IMR-90 (cell line): ENCODE measurements at places on chromosomes 5 and 9.

DNA sequence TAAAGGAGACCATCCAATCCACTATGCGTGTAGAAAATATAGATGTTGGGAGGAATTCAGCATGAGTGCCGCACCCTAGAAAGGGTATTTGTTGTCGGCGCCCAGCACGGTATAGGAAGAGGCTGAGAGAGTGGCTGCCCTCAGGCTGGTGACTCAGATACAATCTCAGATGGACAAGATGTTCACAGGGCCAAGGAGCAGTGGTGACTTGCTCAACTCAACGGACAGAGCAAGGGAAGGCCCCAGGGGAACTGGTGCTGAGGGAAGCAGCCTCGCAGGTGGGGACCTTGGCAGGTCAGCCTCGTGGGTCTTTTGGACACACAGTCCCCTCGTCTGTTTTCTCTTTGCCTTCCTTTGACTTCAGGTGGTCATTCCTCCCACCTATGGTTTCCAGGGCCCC is 28.0 kb upstream of the IRX2 start:
- H3K4me3 ChIP-seq = no peak overlapping the region
- no peaks in the 10 kb centered on the region for H3K4me1 ChIP-seq
- no peaks in the 10 kb centered on the region for H3K27me3 ChIP-seq
- no peak for DNase-seq
- H3K27ac ChIP-seq = no peak overlapping the region

DNA sequence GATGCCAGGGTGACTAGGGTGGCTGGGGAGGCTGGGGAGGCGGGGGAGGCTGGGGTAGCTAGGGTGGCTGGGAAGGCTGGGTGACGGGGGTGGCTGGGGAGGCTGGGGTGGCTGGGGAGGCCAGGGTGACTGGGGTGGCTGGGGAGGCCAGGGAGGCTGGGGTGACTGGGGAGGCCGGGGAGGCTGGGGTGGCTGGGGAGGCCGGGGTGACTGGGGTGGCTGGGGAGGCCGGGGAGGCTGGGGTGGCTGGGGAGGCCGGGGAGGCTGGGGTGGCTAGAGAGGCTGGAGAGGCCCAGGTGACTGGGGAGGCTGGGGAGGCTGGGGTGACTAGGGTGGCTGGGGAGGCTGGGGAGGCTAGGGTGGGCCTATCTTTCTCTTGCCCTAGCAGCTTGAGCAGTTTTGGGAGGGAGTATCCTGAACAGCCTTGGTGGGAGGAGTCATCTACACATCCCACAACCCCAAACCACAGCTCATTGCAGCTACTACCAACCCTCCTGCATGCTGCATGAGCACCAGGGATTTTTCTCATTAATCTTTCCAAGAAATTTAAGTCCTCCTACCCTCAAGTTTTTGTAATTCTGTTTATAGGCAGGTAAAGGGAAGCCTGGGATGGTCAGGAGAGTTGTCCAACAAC is 203.2 kb upstream of the IRX1 start:
- H3K4me1 ChIP-seq = no peaks in the 10 kb centered on the region
- H3K27me3 ChIP-seq = no peaks in the 10 kb centered on the region
- H3K4me3 ChIP-seq = no peak overlapping the region
- no peak for DNase-seq

DNA sequence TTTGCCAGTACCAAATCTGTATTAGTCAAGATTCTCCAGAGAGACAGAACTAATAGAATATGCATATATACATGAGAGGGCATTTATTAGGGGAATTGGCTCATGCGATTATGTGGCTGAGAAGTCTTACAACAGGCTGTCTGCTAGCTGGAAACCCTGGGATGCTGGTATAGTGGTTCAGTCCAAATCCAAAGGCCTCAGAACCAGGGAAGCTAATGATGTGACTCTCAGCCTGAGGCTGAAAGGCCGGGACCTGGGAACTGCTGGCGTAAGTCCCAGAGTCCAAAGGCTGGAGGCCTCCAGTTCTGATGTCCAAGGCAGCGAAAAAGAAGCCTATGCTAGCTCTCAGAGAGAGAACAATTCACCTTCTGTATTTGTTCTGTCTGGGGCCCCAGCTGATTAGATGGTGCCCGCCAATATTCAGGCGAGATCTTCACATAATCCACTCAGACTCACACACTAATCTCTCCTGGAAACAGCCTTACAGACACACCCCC is 84.1 kb downstream of the KIAA1958 start:
- peaks cover 2% of the 10 kb centered on the region; the same call in 1 of the 2 replicates for H3K4me1 ChIP-seq
- H3K27me3 ChIP-seq = no peaks in the 10 kb centered on the region
- H3K27ac ChIP-seq = no peak overlapping the region
- no peaks in the 10 kb centered on the region for H3K36me3 ChIP-seq
- no peak overlapping the region for H3K4me3 ChIP-seq

- 0 out of 2 replicates have a peak, but pooled peaks cover 3% of the 10 kb centered on the region for H3K4me1 ChIP-seq
- H3K27ac ChIP-seq = no peak overlapping the region
- no peak for DNase-seq
Measured at GRCh38 chr9:95351051-95351450, 33.5 kb upstream of the FANCC start.

DNA sequence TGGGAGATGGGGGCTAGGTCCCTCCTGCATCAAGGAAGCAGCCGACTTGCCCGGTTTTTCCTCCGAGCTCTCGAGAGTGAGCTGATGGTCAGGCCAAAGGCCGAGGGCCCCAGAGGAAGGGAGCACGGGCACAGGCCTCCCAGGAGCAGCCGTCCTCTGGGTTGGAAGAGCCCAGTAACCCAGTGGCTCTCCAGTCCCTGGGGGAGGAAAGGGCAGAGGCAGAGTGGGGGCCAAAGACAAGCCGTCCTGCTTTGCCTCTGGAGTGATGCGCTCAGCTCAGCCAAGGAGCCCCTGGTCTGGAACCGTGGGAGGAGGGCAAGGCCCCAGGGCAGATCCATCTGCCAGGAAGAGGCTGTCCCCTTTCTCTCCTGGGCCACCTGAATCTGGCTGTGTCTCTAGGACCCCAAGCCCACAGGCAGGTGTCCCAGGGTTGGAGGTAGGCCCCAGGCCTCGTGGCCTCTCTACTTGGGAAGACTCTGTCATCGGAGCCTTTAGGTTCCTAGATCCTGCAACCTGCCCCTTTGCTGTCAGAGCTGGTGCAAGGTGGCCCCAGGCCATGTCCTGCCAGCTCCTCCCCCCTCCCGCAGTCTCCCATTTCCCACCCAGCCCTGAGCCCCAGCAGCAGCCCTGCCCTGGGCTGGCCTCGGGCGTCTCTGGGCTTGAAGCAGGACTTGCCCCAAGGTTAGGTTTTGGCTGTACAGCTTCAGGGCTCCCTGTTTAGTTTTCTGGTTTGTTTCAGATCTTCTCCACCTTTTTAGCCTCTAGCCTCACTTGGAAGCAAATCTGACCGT is 224.1 kb downstream of the CACNA1B start:
- H3K4me3 ChIP-seq = no peak overlapping the region
- H3K4me1 ChIP-seq = no peaks in the 10 kb centered on the region
- DNase-seq = no peak
- H3K27me3 ChIP-seq = no peaks in the 10 kb centered on the region
- H3K27ac ChIP-seq = no peak overlapping the region
- H3K36me3 ChIP-seq = no peaks in the 10 kb centered on the region

DNA sequence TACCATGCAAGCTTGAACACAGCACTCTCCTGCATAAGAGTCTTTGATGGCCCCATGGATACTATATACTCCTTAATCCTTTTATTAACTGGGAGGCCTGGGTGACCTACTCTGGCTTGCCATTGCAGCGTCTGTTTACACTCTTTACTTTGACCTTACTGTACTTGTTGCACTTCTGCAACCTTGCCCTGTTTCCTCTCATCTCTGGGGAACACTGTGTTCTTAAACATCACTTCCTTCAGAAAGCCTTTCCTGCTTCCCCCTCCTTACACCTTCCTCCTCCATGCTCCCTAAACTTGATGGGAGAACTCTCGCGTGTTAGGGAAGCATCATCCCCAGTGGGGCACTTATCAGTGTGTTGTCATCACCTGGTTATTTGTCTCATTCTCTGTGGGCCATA is 222.3 kb downstream of the NR3C1 start:
- H3K4me1 ChIP-seq = peaks cover 4% of the 10 kb centered on the region; the same call in 1 of the 2 replicates
- no peaks in the 10 kb centered on the region for H3K36me3 ChIP-seq
- H3K27me3 ChIP-seq = no peaks in the 10 kb centered on the region

GRCh38 chr9:37327553-37327952 is 94.9 kb upstream of the GRHPR start:
- H3K4me1 ChIP-seq = no peaks in the 10 kb centered on the region
- no peak overlapping the region for H3K4me3 ChIP-seq
- H3K36me3 ChIP-seq = no peaks in the 10 kb centered on the region
- no peaks in the 10 kb centered on the region for H3K27me3 ChIP-seq

DNA sequence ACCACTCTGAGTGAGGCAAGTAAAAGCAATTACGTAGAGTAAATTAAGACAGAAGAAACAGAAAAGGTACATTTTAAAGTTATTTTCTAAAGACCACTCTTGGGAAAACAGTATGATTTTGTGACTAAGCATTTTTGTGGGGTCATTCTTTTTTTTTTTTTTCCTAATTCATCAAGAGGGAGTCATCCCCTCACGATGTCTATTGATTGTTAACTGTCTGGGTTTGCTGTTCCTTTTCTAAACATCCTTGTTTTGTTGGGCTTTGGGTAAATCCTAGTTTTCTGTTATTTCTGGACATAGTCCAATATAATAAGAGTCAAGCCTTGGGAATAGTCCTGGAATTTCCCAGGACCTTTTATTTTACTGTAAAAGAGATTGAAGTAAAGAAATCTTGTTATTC is 63.8 kb downstream of the ANKRD55 start:
- DNase-seq = peak; percentile 74
- peaks cover 27% of the 10 kb centered on the region for H3K4me1 ChIP-seq
- no peaks in the 10 kb centered on the region for H3K36me3 ChIP-seq
- H3K27ac ChIP-seq = peak overlapping the region; percentile 52; the same call in 1 of the 2 replicates
- no peak overlapping the region for H3K4me3 ChIP-seq

GRCh38 chr5:135444881-135445280 is 2.3 kb downstream of the DCANP1 start:
- H3K4me3 ChIP-seq = no peak overlapping the region
- DNase-seq = no peak
- peaks cover 25% of the 10 kb centered on the region for H3K27me3 ChIP-seq

- no peak overlapping the region for H3K27ac ChIP-seq
- H3K27me3 ChIP-seq = no peaks in the 10 kb centered on the region; the same call in 1 of the 2 replicates
- DNase-seq = no peak
- H3K36me3 ChIP-seq = no peaks in the 10 kb centered on the region
Measured at GRCh38 chr5:58786035-58786434, 203.2 kb downstream of the RAB3C start.

- no peak for DNase-seq
- no peaks in the 10 kb centered on the region for H3K36me3 ChIP-seq
- H3K4me3 ChIP-seq = no peak overlapping the region
- H3K27ac ChIP-seq = no peak overlapping the region
- peaks cover 22% of the 10 kb centered on the region; the same call in 1 of the 2 replicates for H3K27me3 ChIP-seq
Measured at GRCh38 chr9:133488686-133489252, 9.9 kb upstream of the SLC2A6 start.

DNA sequence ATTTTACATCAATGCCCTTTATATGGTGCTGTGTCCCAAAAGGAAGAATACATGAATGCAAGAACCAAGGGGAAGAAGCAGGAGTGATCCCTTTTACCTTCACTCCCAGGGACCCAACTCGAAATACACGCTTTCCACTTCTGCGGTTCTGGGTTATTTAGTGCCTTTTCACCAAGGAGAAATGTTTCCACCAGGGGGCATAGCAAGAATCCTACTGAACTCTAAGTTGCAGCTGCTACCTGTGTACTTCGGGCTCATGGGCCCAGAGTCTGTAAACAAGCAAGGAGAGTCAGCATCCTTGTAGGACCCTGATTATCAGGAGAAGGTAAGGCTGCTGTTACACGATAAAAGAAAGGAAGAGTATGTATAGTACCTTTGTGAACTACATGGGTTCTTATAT is 45.7 kb downstream of the DPYSL3 start:
- DNase-seq = peak; percentile 45
- H3K27me3 ChIP-seq = no peaks in the 10 kb centered on the region
- no peak overlapping the region for H3K27ac ChIP-seq
- no peak overlapping the region for H3K4me3 ChIP-seq
- no peaks in the 10 kb centered on the region; the same call in 1 of the 2 replicates for H3K36me3 ChIP-seq

GRCh38 chr5:176878906-176879662 is 20.1 kb downstream of the HK3 start:
- H3K36me3 ChIP-seq = no peaks in the 10 kb centered on the region
- H3K27me3 ChIP-seq = peaks cover 64% of the 10 kb centered on the region
- H3K4me3 ChIP-seq = no peak overlapping the region
- no peaks in the 10 kb centered on the region for H3K4me1 ChIP-seq

DNA sequence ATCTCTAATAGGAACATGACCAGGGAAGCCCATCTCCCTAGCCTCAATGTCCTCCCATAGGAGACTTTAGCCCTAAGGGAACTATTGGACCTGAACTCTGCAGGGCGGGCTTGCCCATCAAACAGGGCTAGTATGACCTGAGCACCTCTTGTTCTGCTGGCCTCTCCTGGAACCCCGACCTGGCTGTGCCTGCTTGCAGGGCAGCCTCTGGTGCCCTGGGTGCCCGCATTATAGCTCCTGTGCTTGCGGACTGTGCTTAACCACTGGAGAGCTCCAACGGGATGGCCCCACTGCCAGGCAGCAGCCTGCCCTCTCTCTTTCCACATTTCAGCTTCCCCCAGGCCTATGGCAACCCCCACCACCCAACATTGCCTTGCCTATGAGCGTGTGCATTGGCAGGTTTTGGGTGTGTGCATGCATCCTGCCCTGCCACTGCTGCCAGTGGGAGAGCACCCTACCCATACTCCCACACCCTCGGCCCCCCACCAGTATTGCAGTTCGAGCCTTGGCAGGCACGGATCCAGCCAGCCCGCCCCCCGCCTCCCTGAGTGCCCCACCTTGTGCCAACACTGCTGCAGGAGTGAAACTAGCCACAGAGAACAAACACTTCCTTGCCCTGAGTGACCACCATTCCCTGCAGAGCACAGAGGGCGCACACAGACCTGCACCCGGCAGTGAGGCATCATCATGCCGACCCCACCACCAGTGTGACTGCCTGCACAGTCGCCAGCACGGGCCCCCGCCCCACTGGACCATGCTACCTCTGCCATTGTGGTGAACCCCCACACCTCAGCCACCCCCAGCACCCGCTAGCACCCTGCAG is 1123.8 kb upstream of the CDH6 start:
- no peaks in the 10 kb centered on the region for H3K4me1 ChIP-seq
- DNase-seq = no peak
- H3K27me3 ChIP-seq = no peaks in the 10 kb centered on the region
- H3K4me3 ChIP-seq = no peak overlapping the region
- H3K36me3 ChIP-seq = no peaks in the 10 kb centered on the region
- H3K27ac ChIP-seq = no peak overlapping the region
